Activated naive CD8-positive, alpha-beta T cell treated with anti-CD3 and anti-CD28 coated beads for 36 hours (primary cell): ENCODE measurements at places on chromosomes 12 and 14. TPM values are rescaled to one million over a fixed set of nuclear protein-coding genes. Genes with fewer than 3 reads are reported as not detected.

- DNase-seq: no peak
Measured at GRCh38 chr14:71240171-71240570, 332.9 kb downstream of the PCNX1 start.

DNA sequence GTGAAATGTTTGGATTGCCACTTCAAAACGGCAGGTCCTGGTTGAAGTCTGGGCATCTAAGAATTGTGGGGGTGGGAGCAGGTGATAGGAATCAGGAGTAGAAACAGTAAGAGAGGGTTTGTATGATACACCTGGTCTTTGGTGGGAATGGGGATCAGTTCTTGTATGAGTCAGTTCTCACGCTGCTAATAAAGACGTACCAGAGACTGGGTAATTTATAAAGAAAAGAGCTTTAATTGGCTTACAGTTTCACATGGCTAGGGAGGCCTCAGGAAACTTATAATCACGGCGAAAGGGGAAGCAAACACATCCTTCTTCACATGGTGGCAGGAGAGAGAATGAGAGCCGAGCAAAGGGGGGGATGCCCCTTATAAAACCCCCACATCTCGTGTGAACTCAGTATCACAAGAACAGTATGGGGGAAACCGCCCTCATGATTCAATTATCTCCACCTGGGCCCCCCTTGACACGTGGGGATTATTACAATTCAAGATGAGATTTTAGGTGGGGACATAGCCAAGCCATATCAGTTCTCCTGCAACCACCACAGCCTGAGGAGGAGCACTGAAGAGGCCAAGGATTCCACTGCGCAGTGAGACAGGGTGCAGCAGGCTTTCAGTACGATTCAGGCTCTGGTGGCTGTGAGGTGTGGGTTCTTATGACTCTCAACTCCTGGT lies 52.1 kb downstream of the DRAM1 start:
- no peak for DNase-seq

DNA sequence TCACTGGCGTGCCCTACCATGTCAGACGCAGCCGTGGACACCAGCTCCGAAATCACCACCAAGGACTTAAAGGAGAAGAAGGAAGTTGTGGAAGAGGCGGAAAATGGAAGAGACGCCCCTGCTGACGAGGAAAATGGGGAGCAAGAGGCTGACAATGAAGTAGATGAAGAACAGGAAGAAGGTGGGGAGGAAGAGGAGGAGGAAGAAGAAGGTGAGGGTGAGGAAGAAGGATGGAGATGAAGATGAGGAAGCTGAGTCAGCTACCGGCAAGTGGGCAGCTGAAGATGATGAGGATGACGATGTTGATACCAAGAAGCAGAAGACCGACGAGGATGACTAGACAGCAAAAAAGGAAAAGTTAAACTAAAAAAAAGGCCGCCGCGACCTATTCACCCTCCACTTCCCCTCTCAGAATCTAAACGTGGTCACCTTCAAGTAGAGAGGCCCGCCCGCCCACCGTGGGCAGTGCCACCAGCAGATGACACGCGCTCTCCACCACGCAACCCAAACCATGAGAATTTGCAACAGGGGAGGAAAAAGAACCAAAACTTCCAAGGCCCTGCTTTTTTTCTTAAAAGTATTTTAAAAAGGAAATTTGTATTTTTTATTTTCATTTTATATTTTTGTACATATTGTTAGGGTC lies 13.2 kb downstream of the TRIP11 start:
- no peak for DNase-seq

GRCh38 chr12:77401064-77401769 lies 335.8 kb upstream of the E2F7 start:
- no peak for DNase-seq

DNA sequence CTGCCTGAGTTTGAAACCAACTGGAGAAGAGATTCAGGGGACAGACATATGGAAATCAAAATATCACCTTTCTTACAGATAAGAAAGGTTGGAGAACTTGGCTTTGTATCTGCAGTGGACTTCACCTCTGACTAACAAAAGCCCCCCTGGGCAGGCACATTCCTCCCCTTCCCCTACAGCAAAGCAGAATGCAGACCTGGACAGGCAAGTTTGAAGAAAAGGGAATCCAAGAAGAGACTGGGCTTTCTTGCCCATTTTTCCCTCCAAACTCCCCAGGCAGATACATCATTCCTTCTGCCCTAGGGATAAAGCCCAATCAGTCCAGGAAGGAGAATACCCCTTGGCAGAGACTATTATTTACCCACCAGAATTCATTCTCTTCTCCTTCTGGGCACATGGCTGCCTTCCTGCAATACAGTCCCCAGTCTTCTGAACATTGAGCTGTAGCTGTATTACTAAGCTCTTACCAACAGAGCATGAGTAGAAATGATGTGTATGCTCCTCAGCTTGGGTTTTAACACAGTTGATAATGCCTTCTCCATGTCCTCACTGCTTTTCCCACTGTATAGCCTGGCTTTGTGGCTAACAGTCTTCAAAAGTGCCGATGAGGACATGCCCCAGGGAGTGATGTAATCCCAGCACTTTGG lies 17.4 kb upstream of the NAP1L1 start:
- no peak for DNase-seq

- DNase-seq: no peak
Measured at GRCh38 chr14:58882577-58883018, 244.8 kb downstream of the DACT1 start.

DNA sequence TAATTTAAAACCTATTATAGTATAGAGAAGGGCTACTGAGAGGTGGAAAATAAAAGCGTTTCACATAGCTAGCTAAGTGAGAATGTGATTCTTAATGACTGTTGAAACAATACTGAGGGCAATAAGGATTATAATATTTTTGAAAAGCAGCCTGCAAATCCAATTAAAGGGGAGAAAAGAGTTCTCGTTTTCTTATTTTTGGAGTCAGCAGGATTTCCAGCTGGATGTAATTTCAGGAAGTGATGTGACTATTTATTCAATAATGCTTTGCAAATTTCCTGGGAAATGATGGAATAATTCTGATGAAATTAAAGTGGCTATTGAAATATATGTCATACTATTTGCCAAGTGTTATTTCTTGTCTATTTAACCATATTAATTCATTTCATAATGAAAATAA lies 279.1 kb downstream of the AEBP2 start:
- no peak for DNase-seq

DNA sequence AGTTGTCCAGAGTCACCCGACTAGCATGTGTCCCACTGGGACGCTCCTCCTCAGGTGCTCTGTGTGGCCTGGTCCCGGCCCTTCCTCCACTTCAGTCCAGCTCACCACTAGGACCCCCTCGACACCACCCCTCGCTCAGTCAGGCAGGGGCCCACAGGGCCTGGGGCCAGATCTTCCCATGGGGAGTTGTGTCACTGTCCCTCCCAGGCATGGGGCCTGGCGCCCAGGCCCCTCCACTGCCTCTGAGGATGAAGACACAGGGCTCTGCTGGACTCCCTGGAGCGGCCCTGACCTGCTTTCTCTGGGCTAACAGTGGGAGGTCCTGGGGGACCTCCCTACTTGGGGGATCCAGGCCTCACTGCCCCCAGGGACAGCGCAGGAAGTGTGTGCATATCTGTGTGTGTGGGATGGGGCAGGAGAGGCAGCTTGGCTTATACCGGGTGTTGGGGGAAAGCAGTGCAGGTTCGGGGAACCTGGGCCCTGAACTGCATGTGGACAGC lies 43.8 kb downstream of the KRT80 start:
- DNase-seq: no peak

DNA sequence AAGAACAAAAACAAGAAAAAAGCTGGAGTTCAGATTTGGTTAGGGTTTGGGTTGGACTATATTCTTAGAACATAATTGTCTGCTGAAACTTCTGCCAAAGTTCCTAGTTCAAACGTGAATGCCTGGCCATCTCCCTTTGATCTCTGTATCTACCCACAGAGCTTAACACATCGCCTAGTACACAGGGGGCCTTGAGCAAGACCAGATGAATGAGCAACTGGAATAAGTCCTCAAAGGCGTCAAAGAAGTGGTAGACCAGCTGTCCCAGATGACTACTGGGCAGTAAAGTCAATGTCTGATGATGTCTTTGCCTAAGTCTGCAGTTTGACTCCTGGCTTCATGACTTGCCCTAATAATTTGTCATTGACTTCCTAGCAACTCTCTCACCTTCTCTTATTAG lies 13.9 kb upstream of the STAB2 start:
- DNase-seq: no peak

GRCh38 chr12:109331301-109331952 lies 16.3 kb upstream of the MYO1H start:
- DNase-seq: no peak

DNA sequence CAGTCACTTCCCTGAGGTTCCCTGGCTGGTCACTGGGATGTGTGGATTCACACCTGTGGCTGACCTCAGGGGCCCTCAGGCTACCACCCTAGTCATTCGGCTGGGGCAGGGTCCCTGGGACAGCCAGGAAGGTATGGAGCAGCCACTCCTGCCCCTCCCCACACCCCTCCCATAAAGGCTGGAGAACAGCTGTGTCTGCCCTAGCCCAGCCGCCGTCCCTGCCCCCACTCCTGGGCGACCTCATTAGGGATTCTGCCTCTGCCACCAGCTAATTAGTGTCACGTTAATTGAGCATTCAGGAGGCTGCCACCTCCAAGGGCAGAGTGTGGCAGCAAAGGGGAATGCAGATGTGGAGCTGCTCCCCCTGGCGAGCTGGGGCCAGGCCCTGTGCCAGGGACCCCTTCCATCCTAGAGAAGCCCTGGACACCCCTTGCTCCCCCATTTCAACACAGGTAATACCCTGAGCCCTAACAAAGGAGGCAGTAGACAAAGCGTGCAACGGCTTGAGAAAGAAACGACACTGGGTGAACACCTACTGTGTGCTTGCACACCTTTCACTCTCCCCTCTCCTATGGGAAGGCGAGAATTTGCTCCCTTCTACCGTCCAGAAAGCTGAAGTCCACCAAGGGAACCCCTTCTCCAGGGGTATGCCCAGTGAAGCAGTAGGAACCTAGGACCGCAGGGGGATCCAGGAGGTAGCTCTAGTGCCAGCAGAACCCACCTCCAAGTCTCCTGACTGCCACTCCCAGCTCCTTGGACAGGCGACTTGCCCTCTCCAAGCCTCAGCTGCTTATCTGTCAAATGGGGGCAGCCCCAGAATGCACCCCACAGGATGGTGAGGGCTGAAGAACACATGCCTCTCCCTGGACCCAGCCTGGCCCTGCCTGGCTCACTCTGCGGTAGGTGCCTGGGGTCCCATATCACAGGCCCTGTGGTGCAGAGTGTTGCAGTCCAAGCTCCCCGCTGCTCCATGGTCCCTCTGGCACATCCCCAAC lies 45.1 kb downstream of the FAM222A start:
- no peak for DNase-seq

GRCh38 chr14:72366619-72367018 lies 434.4 kb downstream of the RGS6 start:
- DNase-seq: no peak

DNA sequence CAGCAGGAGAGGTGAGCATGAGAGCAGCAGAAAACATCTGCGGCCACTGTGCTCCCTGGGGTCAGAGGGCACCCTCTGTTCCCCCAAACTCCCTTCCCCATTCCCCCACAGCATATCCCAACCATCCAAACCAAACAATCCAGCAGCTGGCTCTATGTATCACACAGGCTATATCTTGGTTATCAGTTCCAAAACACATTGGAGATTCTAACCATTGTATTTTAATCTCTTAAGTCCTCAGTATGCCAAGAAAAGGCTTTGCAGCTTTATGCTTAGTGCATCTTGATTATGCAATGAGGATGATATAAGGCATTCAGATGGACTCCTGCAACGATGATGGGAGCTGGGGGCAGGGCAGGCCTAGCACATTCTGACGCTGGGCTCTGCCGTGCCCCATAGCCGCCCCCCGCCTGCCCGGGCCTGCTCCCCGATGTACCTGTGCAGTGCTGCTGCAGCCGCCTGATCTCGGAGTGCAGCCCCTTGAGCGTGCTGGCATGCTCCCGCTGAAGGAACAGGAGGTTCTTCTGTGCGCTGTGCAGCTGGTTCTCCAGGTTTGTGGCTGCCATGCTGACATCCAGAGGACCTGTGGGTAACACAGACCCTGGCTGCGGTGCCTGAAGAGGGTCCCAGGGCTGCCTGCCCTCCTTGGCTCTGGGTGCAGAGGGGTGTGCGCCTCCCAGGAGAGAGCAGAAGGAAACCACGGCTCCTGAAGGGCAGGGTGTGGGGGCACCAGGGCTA lies 29.6 kb downstream of the CCDC92 start:
- DNase-seq: no peak

- no peak for DNase-seq
Measured at GRCh38 chr14:104282332-104283196, 144.2 kb downstream of the KIF26A start.

DNA sequence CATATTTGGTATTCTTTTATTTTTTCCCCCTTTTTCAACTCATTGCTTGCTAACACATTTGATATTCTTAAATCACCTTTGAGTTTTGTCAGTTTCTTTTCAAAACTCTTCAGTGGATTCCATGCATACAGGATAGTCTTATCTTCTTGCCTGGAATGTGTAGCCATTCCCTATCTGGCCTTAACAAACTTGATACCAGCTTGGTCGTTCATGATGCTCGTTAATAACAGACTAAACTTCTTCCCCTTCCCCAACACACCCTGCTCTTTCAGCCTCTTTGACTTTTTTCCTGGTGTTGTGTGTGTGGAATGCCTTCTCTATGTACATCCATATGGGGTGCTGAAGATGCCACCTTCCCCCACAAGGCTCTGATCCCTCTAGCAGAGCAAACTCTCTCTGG lies 17.7 kb upstream of the CALM1 start:
- DNase-seq: no peak

DNA sequence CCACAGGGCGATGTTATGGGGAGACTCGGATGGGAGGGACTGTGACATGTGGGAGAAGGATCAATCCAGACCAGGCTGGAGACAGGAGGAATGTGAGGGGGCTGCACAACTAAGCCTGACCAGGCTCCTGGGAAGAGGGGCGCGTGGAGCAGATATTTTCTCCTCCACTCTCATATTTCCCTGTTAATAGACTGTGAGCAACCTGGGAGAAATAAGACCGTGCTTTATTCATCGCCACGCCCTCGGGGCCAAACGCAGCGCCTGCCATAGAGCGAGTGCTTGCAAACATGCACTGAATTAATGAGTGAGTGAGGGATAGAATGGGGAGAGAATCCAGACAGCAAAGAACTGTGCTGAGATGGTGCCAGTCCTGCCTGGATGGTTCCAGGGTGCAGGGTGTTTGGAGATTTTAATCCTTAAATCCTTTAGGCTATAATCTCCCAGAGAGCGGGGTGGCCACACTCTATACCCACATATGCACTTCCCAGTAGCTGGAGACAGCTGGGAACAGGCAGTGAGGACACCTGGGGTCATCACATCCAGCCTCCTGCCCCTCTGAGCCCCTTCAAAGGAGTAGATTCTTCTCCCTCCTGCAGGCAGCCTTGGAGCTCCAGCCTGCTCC lies 13.6 kb upstream of the FAIM2 start:
- DNase-seq: no peak

GRCh38 chr14:104428333-104428851 lies 151.2 kb upstream of the C14orf180 start:
- DNase-seq: no peak

Gene ADAMTS20
- not detected for total RNA-seq

Gene CNTN1
- total RNA-seq: not detected

Gene SDR9C7
- not detected for total RNA-seq

Gene EXOC3L4
- total RNA-seq: not detected

Gene NDRG2
- 4.2 TPM for total RNA-seq

Gene LYZ
- not detected for total RNA-seq

Gene CLEC9A
- not detected for total RNA-seq

Gene VDR
- 55.8 TPM for total RNA-seq

Gene FBXO34
- 15.1 TPM for total RNA-seq

Gene RNASE2
- total RNA-seq: not detected

Gene NGB
- total RNA-seq: not detected

Gene HPD
- not detected for total RNA-seq

Gene PTPN21
- 0.16 TPM for total RNA-seq
